ENCODE measurements at places on chromosomes 5 and 9.
A peak's percentile ranks its signal among the peaks of the same experiment; 100 is the strongest.

GRCh38 chr9:37902796-37903646 is 906 bp downstream of the SLC25A51 start:
- no peak for DNase-seq

DNA sequence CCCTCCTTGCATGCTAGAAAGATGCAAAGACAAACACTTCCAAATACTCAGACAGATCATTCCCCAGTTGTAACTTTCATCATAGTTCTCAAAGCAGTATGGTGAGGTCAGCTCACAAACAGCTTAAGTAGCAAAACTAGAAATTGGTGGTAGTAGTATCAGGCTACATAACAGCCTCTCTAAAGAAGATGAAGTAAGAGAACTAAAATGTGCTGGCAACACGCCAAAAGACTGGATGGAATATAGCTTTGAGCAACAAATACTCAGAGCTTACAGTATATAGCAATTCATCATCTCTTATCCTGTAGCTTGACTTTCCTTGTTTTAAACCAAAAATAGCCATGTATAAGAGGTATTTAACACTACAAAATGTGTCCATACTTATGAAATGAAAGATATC is 7.5 kb downstream of the PFDN1 start:
- peak; percentile 91 for DNase-seq

DNA sequence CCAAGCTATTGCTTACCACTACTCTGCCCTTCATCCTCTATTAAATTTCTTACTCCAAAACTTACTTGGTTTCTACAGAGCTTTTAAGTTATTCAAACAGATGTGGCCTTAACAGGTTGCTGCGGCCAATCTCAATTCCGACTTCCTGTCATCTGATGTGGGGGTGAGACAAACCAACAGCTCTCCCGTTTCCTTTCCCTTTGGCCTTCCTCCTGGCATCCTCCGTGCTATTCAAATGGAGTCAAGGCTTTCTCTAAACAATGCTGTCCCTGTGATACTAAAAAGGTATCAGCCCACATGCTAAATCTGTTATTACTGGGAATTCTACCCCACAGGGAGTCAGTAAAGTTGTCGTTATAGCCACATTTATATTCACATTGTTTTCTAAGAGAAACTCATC is 11.8 kb downstream of the RBM18 start:
- no peak for DNase-seq

DNA sequence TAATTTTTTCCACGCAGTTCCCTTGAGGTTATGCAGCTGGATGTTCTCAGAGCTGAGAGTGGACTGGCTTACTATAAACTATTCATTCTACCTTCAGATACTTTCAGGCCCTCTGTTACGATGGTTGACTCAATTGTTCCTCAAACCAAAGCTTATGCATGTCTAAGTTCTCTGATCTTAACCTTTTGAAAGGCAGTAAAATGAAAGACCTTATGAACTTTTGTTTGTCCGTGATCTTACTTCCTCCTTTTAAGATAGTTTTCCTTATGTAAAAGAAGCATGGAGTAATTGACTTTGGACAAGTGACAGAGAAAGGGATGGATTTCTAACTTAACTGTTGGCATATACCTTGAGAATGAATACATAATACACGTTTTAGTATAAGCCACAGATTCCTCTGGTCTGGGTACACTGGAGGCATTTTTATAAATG is 575.7 kb downstream of the PDE4D start:
- no peak for DNase-seq

GRCh38 chr5:142821733-142822487 is 51.7 kb downstream of the ARHGAP26 start:
- peak; percentile 64 for DNase-seq

GRCh38 chr5:114101153-114101552 is 260.7 kb upstream of the KCNN2 start:
- DNase-seq: no peak

DNA sequence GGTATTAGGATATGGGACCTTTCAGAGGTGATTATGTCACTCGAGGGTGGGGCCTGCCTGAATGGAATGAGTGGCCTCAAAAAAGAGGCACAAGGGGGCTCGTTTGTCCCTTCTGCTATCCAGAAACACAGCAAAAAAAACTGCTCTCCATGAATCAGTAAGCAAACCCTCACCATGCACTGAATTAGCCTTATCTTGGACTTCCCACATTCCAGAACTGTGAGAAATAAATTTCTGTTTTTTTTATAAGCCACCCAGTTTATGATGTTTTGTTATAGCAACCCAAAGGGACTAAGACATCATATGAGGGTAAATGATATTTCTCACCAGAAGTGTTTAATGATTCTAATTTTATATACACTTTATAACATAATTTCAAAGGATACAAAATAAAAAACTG is 476.6 kb upstream of the EDIL3 start:
- DNase-seq: no peak

DNA sequence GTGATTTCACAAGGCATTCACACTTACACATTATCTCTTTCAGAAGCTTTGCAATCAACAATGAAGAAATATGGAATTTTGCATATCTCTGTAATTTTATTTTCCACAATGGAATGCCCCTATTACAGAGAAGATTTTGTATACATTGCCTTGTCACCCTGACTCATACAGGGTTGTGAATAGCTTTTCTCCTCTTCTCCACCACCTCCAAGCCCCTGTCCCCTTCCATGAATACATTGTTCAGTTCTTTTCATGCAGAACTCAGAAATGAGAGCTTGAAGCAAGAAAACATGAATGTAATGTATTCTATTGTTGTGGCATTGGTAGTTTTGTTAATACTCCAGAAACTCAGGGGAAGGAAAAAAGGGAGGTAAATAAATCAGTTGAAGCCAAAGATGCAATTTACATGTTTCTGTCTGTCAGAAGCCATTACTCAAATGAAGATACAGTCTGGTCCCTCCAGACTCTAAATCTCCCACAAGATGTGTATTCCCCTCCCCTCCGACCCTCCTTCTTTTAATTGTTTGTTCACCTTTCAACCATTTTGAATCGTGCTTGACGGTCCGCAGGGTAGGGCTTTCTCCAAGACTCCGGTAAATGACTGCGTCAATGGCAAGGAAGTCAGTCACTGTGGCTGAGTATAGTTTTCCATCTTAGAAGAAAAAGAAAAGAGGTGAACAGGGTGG is 86.1 kb downstream of the SEMA6A start:
- no peak for DNase-seq

GRCh38 chr5:79697222-79698170 is 7.9 kb downstream of the CMYA5 start:
- peak; percentile 21 for DNase-seq

- DNase-seq: no peak
These were observed 131.1 kb downstream of the ZCCHC7 start for GRCh38 chr9:37251452-37251851.
